ENCODE measurements at places on chromosomes 11 and 22.

- no peak for DNase-seq
These were observed 46.5 kb upstream of the FIBIN start for GRCh38 chr11:26947379-26947844.

DNA sequence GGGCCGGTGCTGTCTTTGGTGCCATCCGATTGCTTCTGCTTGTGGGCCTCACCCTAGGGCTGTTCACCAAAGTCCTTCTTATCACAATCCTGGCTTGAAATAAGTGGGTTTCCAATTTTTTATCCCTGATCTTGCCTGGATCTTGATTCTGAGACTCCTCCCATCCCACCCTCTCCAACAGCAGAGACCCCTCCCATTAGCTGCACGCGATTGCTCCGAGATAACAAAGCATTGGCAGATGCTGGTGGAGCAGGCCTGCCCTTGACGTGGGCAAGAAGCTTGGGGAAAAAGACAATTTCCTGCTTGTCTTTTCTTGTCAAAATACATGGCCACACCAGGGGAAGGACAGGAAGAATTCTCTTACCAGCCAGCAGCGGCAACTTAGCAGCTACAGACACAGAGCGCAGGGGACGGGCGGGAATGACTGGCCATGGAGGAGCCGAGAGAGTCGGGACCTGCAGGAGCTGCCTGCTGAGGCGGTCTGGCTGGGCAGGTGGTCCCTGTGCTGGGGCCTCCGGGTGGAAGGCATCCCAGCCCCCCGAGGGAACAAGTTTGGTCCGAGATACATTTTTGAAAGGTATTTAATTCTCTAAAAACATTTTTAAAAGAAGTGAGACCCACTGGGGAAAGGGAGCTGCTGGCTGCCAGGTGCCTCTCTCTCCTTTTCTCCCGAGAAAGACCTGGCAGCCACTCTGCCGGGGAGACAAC is 9.7 kb upstream of the BID start:
- DNase-seq: no peak

DNA sequence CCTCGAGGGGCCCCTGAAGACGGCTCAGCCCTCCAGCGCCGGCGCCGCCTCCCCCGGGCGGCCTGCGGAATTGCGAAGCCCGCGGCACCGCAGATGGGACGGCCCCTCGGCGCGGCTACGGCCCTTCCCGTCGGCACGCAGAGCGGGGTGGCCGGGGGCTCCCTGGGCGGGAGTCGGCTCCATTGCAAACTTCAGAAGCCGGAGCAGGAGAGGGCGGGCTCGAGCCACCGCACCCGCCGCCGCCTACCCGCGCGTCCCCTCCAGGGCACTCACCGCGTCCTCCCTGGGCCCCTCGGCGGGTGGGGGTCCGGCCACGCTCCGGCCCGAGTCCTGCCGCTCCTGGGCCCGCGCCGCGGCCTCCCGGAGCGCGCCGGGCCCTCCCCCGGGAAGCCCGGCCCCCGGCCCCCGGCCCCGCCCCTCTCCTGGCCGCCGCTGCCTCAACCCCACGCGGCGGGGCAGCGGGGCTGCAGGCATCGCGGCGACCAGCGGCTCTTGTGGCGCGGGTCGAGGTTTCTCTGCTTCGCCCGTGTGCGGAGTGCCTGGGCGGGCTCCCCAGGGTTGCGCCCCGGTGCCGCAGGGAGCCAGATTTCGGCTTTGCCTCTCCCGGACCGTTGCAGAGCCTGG is at the start of gene PACSIN3:
TSS of gene PACSIN3 (minus strand) at position 359 of the 624 bp plus-strand sequence. CDS start 3,707 bp downstream, outside the sequence.
- no peak for DNase-seq

GRCh38 chr11:29676993-29677392 is 339.8 kb downstream of the KCNA4 start:
- no peak for DNase-seq

GRCh38 chr11:30573951-30574350 is 12.2 kb downstream of the MPPED2 start:
- DNase-seq: no peak

GRCh38 chr22:28381429-28382167 is 298.0 kb downstream of the TTC28 start:
- DNase-seq: no peak

GRCh38 chr11:23455321-23455891 is 595.1 kb upstream of the CCDC179 start:
- no peak for DNase-seq
